ENCODE measurements at places on chromosomes 5 and 9.
A peak's percentile ranks its signal among the peaks of the same experiment; 100 is the strongest.

DNA sequence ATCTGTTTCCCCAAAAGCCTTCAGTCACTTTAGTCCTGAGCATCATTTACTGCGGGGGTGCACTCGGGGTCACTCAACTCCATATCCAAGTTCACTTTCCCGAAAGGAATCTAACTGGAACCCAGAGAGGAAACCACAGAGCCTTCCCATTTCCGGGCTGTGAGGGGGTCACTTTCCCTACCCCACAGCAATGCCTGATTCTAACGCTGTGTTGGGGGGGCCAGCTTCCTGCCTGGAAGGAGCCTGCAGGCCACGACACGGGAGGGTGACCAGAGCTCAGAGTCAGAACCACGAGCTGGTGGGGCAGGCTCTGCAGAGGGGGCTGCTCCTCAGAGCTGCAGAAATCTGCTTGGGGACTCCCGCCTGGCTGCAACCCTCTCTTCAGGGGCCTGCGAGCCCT is 20.3 kb downstream of the BRD9 start:
- no peak for DNase-seq

GRCh38 chr9:6931913-6932312 is 174.1 kb downstream of the KDM4C start:
- DNase-seq: peak; percentile 8

DNA sequence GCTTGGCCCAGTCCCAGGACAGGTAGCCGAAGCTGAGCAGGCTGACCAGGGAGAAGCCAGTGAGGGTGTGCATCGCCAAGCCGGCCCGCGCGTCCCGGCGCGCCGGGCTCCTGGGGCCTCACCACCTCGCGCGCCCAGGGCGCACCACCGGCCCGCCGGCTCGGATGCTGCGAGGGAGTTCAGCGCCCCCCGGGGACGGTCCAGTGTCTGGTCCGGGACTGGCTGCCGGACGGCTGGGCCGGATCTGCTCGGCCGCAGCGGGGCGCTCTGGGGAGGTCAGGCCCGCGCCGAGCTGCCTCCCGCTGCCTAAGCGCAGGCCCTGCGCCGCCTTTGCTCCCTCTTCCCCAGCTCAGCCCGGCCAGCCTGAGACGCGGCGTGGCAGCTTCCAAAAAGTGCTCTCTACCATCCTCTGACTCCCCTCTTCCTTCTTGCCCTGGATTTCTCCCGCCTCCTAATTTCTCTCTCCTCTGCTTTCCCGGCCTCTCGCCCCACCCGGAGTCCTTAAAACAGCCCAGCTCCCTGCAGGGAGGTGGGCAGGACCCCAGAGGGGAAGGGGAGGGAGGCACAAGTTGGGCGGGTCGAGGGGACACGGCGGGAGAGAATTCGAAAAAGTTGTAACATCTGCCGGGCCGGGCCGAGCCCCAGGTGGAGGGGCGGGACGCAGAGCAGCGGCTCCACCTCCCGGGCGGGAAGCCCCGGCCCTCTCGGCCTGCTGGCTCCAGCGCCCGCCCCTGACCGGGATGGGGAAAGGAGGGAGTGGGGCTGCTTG is at the start of gene ARSI:
Gene ARSI, minus strand, starts transcription at position 605 of the 769 bp plus-strand sequence. Its CDS starts 532 bp downstream, at position 73.
- no peak for DNase-seq

- DNase-seq: no peak
These were observed 77.3 kb downstream of the SLC1A1 start for GRCh38 chr9:4567601-4568000.

GRCh38 chr5:34009610-34010009 is 1.8 kb upstream of the AMACR start:
- no peak for DNase-seq

DNA sequence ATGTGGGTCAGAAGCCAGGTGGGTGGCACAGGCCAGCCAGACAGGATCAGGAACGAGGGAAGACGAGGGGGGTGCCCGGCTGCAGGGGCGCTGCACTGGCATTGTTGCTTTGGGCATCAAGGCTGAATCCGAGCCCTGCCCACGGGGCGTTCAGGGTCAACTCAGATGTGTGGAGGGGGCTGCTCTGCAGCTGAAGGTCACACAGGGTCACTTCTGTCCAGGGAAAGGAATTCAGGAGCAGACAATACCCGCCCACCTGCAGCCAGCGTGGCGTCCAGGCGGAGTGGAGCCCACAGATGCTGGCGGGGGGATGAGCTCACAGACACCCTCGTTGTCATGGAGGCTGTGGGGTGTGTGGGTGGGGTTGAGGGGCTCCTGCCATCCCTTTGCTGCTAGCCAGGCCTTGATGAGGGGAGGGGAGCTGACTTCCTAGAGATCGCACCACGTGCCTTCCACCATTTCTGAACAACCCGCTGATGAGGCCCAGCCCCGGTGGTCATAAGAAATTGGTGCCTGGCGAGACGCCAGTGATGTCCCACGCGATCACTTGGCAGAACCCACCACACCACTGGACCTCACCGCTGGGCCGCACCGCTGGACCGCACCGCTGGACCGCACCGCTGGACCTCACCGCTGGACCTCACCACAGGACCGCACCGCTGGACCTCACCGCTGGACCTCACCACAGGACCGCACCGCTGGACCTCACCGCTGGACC is 31.2 kb downstream of the MRPL36 start:
- no peak for DNase-seq

DNA sequence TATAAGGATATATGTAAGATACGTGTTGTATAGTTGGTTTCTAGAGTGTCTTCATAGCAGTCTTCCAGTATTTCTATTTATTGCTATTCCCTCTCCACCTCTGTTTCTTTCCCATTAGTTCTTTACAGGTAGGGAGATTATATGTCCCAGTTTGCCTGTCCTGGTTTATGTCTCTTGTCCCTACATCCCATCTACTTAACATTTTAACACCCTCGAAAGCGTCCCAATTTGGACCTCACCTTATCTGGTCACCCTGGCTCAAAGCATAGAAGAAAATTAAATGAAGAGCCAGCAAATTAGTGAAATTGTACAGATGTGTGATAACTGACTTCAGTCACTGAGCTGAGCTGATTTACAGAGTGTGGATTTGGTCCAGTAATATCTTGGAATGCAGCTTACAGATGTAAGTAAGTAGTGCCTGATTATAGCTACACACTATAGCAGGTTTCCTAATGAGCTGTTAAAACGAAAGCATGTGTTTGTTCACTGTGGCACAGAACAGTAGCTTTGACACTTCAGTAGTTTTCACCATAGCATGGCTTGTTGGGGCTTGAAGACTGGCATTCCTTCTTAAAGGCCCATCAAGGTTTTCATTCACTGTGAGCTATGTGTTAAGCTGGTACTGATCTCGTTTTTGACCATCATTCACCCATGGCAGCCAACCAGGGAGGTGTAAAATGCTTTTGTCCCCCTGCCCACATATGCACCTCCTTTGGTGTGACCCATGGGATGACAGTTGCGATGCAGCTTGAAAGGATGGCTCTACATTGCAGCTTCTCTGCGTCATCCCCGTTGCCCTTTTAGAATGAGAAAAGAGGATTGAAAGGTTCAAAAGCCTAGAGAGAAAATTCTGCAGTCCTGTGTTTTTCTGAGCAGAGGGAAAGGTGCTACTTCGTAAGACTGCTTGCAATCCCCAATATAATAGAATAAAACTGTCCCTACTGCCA is 192.1 kb upstream of the DMRT1 start:
- DNase-seq: no peak

DNA sequence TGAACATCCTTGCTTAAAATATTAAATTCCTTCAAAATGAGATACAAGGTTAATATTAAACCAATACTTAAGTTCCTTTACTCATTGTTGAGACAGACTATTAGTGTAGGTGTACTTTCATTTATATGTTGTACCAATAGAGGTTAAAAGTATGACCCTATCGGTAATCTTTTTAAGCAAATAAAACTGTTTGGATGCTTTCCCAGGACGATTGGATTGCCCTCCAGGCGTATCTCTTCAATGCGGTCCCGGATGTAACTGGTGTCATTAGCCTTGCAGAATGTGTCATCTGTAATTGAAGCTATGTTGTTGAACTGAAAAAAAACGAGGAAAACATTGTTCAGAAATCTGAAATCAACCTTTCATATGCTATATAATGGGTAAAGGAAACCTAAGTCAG is 18.9 kb downstream of the OGN start:
- no peak for DNase-seq

DNA sequence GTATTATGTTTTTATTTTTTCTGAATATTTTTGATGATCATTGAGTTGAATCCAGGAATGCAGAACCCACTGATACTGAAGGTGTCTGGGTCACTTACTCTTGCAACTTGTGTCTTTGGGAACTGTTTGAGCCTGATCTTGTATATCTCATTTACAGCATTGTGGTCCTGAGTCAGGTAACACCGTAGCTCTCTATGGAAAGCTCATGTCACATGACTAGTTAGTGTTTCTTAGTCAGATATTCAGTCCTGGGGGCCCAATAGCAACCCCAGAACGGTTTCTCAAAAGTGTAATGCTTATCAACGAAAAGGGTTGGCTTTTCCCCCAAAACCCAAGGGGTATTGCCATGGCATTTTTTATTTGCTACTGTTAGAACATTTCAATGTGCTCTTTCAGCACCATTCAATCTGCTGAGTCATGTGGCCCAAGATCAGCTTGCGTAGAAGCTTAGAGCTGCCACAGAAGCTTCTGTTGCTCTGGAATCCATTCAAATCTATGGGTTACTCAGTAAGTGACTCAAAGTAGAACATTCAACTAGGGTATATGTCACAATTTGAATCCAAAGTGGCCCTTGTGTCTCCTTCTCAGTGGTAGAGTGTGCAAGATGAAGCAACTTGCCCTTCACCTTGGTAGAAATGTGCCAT is 12.1 kb upstream of the PTAR1 start:
- no peak for DNase-seq

DNA sequence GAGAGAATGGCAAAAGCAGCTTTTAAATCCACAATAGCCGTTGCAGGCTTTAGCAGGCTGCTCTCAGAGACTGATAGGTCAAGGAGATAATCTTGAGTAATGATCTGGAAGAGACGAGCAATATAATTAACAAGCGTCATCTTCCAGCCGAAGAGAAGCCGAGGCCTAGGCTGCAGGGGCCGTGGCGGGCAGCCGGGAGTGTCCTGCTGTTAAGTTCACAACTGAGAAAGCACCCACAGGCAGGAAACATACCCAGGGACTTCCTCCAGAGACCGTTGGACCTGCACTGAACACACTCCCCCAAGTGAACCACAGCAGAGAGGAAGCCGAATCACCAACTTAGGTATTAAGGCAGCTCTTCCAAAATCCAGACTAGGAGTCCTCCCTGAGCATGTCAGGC is 182.3 kb downstream of the IRX2 start:
- DNase-seq: no peak

DNA sequence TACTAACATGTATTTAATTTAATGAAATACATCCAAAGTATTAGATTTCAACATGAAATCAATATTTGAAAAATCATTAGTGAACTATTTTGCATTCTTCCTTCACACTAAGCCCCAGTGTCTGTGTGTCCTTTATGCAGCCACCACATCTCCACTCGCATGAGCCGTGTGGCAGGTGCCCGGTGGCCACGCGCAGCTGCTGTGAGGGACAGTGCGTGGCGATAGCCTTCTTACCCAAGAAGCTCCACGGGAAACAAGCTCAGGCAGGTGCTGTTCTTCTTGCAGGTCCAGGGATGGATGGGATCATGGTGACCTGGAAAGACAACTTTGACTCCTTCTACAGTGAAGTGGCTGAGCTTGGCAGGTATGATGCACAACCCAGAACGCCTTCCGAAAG is 79.3 kb upstream of the OTULINL start:
- no peak for DNase-seq

DNA sequence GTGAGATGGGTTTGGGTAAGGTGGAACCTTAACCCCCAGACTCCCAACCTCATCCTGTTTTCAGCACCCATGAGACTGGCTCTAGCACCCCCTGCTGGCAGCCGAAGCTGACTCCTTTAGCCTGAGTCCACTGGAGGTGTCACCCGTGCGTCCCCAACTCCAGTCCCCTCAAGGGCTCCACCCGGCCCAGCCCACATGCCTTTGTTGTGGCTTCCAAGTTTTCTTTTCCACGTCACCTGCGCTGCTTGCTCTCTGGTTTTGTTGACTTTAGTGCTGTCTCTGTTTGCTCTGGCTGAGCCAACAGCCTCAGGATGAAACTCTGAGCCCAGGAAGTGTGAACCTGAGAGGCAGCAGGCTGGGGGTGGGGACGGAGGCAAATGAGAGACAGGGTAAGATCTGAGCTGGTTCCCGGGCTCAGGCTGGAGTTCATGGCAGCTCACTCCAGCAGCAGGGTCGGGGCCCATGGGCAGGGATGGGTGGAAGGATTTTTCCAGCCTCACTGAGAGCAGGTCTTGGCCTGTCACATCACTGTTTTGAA is 13.2 kb upstream of the AQP7 start:
- peak; percentile 91 for DNase-seq

- DNase-seq: no peak
These were observed 57.9 kb downstream of the STX17 start for GRCh38 chr9:99964336-99964735.

- no peak for DNase-seq
These were observed 53.0 kb upstream of the KLF4 start for GRCh38 chr9:107542411-107543157.

- no peak for DNase-seq
These were observed 160.7 kb downstream of the CACNA1B start for GRCh38 chr9:138038244-138038671.

GRCh38 chr9:86557063-86557766 is 203.0 kb upstream of the TUT7 start:
- DNase-seq: no peak

DNA sequence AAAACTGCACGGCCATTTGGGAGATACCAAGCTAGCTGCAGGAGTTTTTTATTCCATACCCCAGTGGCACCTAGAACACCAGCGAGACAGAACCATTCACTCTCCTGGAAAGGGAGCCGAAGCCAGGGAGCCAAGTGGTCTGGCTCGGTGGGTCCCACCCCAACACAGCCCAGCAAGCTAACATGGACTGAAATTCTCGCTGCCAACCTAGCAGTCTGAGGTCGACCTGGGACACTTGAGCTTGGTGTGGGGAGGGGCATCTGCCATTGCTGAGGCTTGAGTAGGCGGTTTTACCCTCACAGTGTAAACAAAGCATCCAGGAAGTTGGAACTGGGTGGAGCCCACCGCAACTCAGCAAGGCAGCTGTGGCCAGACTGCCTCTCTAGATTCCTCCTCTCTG is 108.9 kb upstream of the CHD1 start:
- peak; percentile 67 for DNase-seq

GRCh38 chr5:151739395-151739794 is 19.0 kb downstream of the ATOX1 start:
- no peak for DNase-seq

DNA sequence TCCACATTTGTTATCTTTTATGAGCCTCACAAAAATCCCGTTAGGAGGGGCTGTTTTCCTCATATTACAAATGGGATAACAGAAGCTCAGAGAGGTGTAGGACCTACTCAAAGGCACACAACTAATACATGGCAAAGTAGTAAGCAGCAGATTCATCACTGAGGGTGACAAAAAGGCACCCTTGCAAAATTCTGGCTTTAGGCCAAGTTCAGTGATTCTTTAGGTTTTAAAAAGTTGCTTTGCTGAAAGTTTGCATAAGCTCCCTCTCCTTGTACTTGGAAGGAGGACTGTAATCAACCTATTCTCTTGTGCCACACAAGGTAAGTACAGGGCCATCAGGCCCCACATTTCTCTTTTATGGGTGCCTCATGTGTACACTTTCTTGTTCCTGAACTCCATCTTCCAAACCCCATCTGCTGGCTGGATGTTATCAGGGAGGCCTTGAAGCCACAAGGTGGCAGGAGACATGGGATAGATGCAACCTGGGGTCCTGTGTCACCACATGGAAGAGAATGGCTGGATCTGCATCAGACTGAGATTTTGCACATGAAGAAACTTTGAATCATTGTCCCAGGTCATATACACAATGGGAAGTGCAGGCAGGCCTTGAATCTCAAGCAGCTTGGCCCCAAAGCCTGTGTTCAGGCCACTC is 311.6 kb downstream of the MSX2 start:
- no peak for DNase-seq

- no peak for DNase-seq
These were observed 110.7 kb downstream of the CFAP95 start for GRCh38 chr9:69931340-69931739.

Data from CD4-positive, alpha-beta T cell treated with Interleukin-15 for 4 hours (primary cell).